ENCODE measurements at places on chromosomes 12 and 14.

- no peak for DNase-seq
Measured at GRCh38 chr12:49954863-49955830, 4.6 kb downstream of the AQP2 start.

DNA sequence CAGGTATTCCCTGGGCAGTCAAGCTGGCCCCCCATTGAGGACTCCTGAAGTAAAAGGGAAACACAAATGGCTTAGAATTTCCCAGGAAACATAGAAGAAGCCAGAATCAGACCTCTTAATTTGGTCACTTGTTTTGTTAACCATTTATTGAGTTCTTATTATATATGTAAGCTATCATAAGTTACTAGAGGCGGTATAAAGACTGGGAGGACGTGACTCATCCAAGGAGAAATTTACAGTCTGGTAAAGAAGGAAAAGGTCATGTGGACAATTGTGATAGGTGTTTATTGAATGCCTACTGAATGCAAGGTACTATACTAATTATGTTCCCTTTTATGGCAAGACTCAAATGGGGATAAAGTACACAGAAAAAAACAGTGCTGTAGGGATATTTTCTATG is 146.7 kb downstream of the DYRK2 start:
- no peak for DNase-seq

DNA sequence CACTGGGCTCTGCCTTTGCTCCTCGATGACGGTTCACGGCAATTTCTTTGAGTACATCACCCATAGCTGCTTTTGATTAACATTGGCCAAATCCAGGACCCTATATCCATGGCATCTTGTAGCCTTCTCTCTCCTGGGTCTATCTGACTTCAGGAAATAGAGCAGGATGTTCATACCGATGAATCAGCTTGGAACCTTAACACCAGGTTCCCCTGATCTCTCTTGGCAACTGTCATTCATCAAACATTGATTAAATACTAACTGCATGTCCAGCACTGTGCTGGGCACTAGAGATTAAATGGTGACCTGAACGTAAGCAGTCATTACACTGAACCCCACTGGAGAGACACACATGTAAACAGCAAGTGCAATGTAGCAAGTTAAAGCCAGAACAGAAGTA is 77.0 kb upstream of the MED13L start:
- DNase-seq: no peak

DNA sequence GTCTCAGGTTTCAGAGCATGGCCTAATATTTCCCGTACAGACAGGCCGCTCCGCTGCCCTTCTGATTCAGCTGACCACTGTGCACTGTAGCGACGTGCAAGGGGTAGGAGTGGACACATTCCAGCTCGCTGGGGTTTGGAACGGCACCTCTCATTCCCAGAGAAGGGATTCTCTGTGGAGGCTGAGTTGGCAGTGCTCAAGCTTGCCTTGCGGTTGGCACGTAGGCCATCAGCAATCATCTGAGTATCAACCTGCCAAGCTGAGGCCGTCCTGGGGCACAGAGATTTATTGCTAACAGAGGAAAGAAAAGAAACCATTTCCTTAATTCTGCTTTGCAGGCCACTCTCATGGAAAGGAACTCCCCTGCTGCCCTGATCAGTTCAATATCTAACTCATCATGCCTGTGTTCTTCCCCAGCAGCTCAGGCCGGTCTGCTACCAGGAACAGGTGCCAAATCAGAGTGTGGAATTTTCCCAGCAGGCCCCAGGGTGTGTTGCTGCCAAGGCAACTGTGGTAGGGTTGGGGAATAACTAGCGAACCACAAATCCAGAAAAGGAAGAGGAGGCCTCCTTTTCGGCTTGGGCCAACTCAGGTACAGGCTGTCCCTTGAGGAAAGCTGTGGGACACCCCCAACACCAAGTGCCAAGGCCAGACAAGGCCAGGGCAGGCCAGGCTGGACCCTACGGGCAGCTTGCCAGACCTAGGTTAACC is 92.5 kb downstream of the SSPN start:
- no peak for DNase-seq

- peak; percentile 76 for DNase-seq
Measured at GRCh38 chr12:83823386-83824045, 1089.1 kb downstream of the SLC6A15 start.

All from D341Med (cell line).